Stimulated activated CD8-positive, alpha-beta memory T cell treated with anti-CD3 and anti-CD28 coated beads, Interleukin-12 subunit alpha, Interleukin-12 subunit beta, amount 100 ng/mL, for 4 hours (primary cell): ENCODE measurements at places on chromosomes 13 and 19.

- DNase-seq: no peak
These were observed 272.6 kb downstream of the DNAJC15 start for GRCh38 chr13:43295825-43296564.

DNA sequence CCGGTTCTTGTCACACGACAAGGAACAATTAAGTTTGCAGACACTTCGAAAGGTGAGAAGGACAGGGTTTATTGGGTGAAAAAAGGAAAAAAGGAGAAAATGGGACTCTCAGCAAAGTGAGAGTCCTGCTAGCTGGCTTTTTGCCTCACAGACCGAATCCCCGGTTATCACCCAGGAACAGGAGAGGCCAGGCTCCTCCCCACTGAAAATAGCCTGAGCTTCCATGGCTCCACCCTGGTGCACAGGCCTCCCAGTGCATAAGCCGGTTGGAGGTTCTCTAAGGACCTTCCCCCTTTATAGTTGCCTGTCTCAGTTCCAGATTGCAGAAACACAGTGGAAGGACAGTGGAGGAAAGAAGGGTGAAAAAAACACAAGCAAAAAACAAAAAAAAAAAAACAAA, 571.7 kb downstream of the KCTD12 start:
- DNase-seq: no peak

- peak; percentile 0 for DNase-seq
These were observed 51.3 kb downstream of the WDR87 start for GRCh38 chr19:37855098-37855497.

GRCh38 chr13:77514336-77514726, 21.2 kb upstream of the SCEL start:
- DNase-seq: no peak

DNA sequence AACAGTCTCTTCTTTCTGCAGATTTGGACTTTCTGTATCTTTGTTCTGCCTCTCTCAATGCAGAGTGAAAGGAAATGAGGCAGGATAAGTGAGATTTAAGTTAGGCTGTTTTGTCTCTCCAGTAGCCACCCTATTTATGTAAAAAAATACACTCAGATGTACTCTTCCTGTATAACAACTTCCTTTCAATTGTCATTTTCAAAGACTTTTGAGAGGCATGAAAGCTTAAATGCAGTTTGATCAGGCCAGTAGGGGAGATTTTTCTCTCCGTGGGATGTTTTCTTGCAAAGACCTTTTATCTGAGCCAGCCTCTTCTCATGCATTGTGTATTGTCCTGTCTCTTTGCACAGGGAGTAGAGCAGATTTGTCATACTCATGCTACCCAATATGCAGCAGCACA, 166.8 kb downstream of the SLITRK5 start:
- DNase-seq: no peak

DNA sequence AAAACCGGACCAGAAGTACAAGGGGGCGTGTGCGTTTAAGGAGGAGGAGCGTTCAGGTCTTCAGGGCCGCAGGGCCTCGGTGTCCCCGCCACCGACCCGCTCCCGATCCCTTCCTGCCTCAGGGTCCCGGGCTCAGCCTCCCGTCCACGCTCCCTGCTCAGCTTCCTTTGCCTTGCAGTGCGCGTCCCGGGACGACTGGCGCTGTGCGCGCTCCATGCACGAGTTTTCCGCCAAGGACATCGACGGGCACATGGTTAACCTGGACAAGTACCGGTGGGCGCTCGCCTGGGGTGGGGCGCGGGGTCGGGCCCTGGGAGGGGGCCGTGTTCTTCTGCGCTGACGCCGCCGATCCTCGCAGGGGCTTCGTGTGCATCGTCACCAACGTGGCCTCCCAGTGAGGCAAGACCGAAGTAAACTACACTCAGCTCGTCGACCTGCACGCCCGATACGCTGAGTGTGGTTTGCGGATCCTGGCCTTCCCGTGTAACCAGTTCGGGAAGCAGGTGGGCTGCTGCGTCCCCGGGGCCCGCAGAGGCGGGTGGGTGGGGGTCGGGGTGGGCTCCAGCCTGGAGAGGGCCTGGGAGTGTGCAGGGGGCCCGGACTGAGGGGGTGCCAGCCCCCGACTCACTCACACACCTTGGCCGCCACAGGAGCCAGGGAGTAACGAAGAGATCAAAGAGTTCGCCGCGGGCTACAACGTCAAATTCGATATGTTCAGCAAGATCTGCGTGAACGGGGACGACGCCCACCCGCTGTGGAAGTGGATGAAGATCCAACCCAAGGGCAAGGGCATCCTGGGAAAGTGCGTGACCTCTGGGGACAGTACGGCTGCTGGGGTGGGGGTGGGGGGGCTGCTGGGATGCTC, 1.4 kb downstream of the GPX4 start:
- DNase-seq: no peak

DNA sequence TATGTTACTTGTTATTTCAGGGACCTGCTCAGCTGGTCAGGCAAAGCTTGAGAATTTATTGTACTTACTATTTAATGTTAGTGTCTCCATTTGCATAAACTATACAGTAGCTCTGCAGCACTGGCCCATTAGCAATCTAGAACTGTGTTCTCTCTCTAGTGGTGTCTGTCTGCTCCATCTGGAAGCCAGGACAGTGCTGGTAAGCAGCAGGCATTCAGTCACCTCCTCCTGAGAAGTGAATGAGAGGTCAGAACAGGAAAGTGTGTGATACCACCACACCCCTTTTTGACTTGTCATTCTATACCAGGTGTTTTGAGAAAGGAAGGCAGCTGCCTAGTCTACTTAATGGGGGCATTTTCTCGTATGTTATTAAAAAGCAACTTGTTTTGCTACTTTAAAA, 3.9 kb downstream of the COG3 start:
- DNase-seq: no peak

DNA sequence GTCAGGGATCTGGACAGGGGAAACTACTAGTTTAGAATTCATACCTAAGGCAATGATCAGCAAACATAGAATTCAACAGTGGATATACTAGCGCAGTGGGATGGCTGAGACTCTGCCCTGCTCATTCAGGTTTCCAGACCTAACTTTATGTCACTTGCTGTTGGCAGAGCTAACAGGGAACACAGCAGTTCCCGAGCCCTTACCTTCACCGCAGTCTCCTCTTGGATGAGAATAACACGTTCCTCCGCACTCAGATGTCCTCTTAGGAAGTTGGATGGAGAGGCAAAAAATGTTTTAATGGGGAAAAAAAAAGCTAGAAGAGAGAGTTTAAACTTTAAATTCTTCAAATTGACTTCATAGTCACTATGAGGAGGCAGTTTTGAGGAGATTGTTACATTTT, 159.7 kb upstream of the FREM2 start:
- DNase-seq: no peak

DNA sequence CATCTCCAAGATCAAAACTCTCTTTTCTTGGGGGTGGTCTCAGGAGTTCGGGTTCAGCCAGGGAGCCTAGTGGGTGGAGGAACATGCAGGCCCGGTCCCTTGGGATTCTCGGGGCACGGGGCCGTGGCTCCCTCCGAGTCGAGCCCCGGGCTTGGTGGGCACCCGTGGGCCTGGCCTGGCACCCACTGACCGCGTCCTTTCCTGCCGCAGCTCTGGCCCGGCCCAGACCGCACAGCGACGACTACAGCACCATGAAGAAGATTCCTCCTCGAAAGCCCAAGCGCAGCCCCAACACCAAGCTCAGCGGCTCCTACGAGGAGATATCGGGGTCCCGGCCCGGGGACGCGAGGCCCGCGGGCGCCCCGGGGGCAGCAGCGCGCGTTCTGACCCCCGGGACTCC, 510.6 kb downstream of the MYO16 start:
- no peak for DNase-seq

DNA sequence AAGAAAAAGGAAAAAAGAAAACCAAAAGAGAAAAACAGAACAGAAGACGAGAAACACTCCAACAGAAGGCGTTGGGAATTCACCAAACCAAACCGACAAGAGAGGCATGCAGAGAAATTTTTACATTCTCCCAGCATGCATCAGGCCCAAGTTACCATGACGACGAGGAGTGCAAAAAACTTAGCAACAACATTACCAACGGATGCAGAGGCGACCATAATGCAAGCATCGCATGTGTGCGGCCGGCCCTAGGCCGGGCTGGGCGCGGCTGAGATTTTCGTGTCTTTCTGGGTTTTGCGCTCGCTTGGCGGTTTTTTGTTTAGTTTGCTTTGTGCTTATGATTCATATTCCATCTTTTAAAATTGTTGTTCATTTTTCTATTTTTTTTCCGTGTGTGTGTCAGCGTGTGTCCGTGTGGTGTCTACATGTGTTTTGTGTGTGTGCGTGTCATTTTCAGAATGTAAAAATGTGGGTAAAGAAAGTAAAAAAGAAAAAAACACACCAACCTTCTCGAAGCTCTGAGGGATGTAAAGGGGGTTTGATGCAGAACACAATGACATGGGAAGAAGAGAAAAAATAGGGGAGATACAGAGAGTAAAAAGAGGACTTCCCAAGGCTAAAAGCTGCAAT, 84.9 kb downstream of the PTPRS start:
- no peak for DNase-seq

GRCh38 chr13:73622381-73622780, 511.8 kb downstream of the KLF12 start:
- no peak for DNase-seq

- DNase-seq: no peak
These were observed 114.5 kb downstream of the SLC7A1 start for GRCh38 chr13:29480893-29481525.

GRCh38 chr13:46594374-46595078, 41.6 kb downstream of the LRCH1 start:
- no peak for DNase-seq

DNA sequence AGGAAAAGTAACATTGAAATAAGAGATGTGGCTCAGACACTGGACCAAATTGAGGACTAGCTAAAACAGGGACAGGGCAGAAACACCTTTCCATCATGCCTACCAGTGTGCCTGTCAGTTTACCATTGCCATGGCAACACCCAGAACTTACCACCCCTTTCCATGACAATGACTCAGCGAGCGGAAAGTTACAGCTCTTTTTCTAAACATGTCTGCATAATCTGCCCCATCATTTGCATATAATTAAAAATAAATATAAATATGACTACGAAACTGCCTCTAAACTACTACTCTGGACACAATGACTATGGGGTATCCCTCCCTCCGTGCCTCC, 96.0 kb downstream of the UBL3 start:
- no peak for DNase-seq

GRCh38 chr13:72842991-72843390, 61.1 kb downstream of the PIBF1 start:
- DNase-seq: no peak

DNA sequence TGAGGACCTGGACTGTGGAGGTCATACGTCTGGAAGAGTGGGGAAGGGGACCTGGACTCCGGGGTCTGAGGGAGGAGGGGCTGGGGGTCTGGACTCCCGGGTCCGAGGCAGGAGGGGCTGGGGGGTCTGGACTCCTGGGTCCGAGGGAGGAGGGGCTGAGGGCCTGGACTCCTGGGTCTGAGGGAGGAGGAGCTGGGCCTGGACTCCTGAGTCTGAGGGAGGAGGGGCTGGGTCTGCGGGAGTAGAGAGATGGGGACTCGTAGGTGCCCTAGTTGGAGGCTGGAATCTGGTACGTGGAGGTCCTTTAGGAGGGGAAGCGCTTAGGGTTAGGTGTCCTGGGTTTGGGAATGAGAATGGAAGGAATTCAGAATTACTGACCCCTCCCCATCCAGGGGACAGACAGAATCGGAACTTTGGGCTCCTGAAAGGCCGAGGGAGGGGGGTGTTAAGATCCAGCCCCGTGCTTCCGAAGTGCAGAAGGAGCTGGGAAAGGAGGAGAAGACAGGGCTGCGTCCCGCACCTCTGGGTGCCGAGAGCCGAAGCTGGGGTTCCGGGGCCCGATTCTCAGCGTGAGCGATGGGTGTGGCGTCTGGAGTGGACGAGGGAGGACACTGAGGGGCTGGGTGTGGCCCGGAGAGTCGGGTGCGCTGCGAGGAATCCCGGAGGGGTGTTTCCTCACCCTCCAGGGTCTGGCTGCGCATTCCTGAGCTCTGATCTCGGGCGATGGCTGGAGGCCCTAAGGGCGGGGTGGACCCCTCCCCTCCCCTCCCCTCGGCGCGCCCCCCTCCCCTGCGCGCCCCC, 608 bp downstream of the MYADM start:
- no peak for DNase-seq

- no peak for DNase-seq
These were observed 11.8 kb downstream of the RASA3 start for GRCh38 chr13:114120591-114121011.
